ENCODE measurements at places on chromosomes 13 and 19.

- no peak for DNase-seq
Measured at GRCh38 chr19:10113964-10114650, 2.6 kb downstream of the P2RY11 start.

DNA sequence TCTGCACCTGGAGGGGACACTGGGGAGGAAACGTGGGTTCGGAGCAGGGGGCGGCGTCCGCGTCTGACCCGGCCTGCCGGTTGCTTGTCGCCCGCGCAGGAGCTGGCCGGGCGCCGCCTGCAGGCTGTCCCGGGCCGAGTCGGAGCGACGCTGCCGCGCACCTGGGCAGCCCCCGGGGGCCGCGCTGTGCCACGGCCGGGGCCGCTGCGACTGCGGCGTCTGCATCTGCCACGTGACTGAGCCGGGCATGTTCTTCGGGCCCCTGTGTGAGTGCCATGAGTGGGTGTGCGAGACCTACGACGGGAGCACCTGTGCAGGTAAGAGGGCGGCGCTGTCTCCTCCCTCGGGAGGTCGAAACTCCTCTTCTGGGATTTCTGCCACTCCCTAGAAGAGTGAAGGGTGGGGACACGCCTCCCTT lies 1.3 kb downstream of the ITGBL1 start:
- DNase-seq: no peak

GRCh38 chr19:7083076-7083956 lies 13.8 kb downstream of the ZNF557 start:
- DNase-seq: no peak

DNA sequence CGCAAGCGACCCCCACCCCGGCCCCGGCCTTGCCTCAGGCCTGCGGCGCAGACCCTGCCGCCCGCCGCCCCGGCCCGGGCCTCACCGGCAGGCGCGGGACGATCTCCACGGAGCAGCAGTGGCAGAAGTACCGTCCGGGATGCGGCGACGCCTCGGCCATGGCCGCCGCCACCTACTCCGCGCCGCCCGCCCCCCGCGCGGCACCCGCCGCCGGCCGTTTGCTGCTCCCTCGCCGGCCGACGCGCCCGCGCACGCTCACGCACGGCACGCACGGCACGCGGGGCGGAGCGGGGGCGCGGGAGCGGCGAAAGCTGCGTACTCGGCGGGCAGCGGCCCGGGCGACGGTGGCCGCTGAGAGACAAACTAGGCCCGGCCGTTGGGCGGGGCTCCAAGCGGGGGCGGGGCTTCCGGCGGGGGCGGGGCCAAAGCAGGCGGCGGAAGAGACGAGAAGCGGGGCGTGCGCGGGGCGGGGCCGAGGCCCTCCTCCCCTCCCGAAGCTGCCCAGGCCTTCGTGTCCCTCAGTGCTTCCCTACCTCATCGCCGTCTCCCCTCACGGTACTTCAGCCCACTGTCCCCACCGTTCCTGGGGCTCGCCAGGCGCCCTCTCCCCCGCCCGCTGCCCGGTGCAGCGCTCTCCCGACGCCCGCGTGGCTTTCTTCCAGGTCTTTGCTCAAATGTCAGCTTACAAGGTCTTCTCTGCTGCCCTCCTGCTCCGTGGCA lies at the start of gene RNF126:
Gene RNF126 (minus strand): TSS at position 253 of the 720 bp plus-strand sequence. CDS start 93 bp downstream, at position 160.
- DNase-seq: peak; percentile 75

DNA sequence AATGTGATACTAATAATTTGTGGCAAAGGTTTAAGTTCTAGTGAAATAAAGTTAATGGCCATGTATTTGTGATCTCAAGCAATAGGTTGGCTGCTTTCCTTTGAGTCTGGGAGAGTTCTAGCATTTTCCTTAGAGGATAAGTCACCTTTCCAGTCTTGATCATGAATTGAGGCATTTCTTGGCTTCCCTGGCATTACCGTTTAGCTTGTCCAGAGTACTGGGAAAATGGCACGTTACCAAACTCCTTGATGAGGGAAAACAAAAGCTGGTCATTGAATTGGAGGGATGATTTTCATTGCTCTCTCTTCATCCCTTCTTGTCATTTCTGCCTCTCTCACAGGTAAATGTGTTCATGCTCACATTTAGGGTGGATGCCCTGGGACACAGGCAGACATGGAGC lies 34.0 kb upstream of the SPRY2 start:
- no peak for DNase-seq

- DNase-seq: no peak
Measured at GRCh38 chr13:23086968-23087623, 93.7 kb upstream of the SGCG start.

GRCh38 chr19:1568320-1569019 lies at the start of gene MEX3D:
TSS of gene MEX3D (minus strand) at chr19:1568325. CDS start at chr19:1568058, 267 bp downstream.
- DNase-seq: no peak

DNA sequence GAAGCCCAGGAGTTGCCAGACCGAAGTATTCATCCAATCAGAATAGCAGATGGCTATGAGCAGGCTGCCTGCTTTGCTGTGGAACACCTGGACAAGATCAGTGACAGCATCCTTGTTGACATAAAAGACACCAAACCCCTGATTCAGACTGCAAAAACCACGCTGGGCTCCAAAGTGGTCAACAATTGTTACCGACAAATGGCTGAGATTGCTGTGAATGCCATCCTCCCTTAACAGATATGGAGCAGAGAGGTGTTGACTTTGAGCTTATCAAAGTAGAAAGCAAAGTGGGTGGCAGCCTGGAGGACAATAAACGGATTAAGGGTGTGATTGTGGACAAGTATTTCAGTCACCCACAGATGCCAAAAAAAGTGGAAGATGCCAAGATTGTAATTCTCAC lies 250.3 kb upstream of the OBI1 start:
- no peak for DNase-seq

DNA sequence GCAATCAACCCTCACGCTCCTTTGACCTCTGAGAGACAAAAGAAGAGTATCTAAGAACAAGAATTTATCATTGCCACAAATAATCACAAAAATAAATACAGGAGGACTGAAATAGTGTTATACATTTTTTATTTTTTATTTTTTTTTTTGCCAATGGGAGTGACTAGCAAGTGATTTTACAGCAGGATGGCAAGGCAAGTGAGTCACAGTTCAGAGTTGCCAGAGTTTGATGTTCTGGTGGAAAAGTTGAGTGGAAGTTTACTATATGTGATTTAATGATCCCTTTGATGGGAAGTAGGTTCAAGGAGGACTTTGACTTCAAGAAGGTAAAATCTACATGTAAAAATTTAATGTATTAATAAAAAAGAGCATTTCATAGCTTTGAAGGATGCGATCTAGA lies 2691.4 kb downstream of the PCDH9 start:
- DNase-seq: no peak

- no peak for DNase-seq
Measured at GRCh38 chr19:1618157-1619093, 13.2 kb upstream of the UQCR11 start.

DNA sequence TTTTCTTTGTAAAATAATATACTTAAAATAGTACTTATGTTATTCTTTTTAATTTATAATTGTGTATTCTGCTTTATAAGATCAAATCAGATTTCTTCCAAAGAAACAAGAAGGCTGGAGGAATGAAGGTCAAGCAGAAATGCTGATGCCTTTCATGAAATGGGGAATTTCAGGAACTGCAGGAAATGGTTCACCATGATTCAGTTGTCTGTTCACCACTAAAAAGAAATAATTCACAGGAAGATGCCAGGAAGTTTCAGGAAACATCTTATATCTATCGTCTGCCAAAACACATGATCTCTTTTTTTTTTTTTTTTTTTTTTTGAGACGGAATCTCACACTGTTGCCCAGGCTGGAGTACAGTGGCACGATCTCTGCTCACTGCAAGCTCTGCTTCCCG lies 15.7 kb upstream of the SCEL start:
- no peak for DNase-seq

- DNase-seq: no peak
Measured at GRCh38 chr19:45528744-45529419, 21.6 kb downstream of the VASP start.

DNA sequence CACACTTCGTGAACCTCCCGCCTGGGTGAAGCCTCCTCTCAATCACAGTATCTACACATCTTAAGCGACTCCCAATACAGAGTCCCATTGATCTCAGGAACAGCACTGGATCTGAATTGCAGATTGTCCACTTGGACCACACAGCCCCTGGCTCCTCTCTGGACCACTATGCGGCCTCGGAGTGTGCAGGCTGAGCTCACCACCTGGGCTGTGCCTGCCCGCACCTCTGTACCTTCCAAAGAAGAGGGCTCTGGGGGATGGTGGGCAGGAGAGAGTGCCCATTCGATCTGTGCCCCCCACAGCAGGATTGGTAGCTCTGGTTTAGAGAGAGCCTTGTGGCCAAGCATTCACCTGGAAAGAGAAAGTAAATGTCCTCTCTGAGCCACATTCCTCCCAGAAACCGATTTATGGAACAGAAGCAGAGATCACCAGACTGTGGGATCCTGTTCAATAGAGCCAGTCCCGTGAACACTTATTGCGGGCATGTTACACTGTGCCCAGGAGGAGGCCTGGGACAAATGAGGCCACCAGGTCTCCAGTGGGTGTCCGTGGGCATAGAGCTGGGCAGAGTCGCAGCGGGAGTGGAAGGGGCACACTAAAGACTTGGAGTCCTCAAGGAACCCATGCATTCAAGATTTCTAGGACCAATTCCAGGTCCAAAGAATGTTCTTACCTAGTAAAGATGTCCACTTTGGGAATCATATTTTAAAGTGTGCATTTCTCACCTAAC lies 141.6 kb upstream of the SOX1 start:
- no peak for DNase-seq

GRCh38 chr13:109781384-109782065 lies 4.9 kb downstream of the IRS2 start:
- DNase-seq: no peak

- DNase-seq: no peak
Measured at GRCh38 chr19:18899624-18900560, 3.9 kb upstream of the CERS1 start.

- DNase-seq: no peak
Measured at GRCh38 chr13:65497265-65497664, 1732.9 kb downstream of the PCDH9 start.

- DNase-seq: peak; percentile 66
Measured at GRCh38 chr19:49347835-49348234, 12.6 kb downstream of the CD37 start.

DNA sequence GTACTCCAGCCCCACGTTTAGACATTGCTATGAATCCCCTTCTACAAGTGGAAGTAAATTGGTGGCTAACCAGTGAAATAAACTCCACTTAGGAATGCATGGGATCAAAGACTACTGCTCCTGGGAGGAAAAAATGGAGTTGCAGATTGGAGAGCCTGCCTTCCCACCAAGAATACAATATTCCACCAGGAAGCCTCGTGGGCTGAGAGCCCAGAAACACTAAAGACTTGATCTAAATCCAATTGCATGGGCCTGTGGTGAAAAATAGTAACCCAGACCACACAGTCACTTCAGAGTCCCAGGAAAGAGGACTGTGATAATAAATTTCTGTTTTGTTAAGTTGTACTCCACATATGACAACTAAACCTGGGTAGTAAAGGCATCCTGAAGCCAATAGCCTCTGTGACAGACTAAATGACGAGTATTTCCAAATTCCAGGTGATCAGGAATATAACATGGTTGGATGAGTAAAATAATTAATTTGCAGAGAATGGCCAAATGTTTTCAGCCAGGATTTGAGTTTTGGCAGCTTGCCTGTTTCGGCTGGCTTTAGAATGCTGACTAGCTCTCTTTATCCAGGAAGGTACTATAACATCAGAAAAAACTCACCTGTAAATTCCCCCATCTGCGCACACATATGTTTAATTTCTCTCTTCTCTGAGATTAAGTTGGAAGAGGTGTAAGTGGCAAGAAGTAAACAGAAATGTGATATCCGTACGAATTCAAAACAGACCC lies 480.3 kb downstream of the LIG4 start:
- DNase-seq: no peak

GRCh38 chr19:58118979-58119733 lies 21.1 kb upstream of the ZSCAN18 start:
- no peak for DNase-seq

- DNase-seq: peak; percentile 90
Measured at GRCh38 chr13:42821437-42821836, 40.1 kb downstream of the FAM216B start.

GRCh38 chr13:76795701-76796695 lies 90.2 kb downstream of the KCTD12 start:
- DNase-seq: no peak

DNA sequence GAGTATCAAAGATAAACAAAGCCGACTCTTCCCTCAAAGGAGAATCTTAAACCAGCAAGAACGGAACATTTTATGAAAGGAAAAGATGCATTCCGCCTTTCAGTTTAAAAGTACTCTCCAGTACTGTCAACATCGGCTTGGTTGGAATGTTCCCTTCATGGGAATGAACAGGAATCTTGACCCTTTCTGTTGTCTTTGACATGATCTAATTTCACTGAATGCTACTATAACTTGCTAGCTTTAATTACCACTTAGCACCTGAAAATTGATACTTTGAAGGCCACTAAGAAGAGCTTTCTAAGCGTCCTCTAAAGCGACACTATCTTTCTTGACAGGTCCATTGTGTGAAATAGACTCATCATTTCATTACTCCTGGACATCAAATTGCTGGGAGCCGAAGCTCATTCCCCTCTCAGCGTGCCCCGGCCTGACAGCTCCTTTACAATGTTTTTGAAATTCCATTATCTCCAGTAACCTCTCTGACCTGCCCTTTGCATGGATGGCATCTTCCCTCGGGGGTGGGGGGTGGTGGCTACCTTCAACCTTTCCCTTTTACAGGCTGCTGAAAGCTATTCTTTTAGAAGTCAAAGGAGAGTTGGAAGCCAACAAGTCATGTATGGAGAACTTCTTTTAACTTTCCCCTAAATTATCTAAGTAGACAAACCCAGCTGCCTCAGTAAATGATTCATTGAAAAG lies 67.9 kb downstream of the EFNB2 start:
- no peak for DNase-seq

DNA sequence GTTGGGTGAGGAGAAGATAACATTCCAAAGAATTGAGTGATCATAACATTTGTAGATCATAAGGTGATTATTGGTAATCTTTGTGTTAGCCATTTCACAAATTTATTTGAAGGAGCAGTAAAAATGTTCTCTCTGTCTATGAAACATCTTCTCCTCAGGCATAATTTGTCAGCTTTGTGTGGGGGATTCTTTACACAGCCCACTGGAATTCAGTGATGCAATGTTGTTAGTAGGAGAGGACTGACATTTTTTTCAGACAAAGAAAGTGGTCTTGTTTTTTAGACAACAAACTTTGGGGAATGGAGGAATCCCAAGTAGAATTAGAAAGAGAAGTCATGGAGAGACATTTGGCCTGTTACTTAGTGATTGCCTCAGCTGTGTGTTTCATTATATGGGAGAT lies 100.3 kb downstream of the ITGBL1 start:
- peak; percentile 31 for DNase-seq

All from fibroblast of the conjunctiva (primary cell).